Stimulated activated CD4-positive, alpha-beta T cell treated with anti-CD3 and anti-CD28 coated beads, Interleukin-15, amount 100 ng/mL, for 24 hours (primary cell): ENCODE measurements at places on chromosomes 1 and 21.

- DNase-seq = no peak
Measured at GRCh38 chr1:93537396-93537795, 89.5 kb downstream of the FNBP1L start.

- DNase-seq = no peak
Measured at GRCh38 chr1:157348538-157349480, 203.5 kb downstream of the FCRL5 start.

- no peak for DNase-seq
Measured at GRCh38 chr1:230286166-230286889, 139.8 kb downstream of the PGBD5 start.

- DNase-seq = no peak
Measured at GRCh38 chr21:45040157-45040711, 34.1 kb upstream of the ADARB1 start.

- DNase-seq = no peak
Measured at GRCh38 chr1:208108646-208109330, 135.4 kb downstream of the PLXNA2 start.

GRCh38 chr1:25066256-25066655 lies 136.2 kb upstream of the RUNX3 start:
- no peak for DNase-seq

- no peak for DNase-seq
Measured at GRCh38 chr21:46619846-46620245, 15.0 kb upstream of the S100B start.

DNA sequence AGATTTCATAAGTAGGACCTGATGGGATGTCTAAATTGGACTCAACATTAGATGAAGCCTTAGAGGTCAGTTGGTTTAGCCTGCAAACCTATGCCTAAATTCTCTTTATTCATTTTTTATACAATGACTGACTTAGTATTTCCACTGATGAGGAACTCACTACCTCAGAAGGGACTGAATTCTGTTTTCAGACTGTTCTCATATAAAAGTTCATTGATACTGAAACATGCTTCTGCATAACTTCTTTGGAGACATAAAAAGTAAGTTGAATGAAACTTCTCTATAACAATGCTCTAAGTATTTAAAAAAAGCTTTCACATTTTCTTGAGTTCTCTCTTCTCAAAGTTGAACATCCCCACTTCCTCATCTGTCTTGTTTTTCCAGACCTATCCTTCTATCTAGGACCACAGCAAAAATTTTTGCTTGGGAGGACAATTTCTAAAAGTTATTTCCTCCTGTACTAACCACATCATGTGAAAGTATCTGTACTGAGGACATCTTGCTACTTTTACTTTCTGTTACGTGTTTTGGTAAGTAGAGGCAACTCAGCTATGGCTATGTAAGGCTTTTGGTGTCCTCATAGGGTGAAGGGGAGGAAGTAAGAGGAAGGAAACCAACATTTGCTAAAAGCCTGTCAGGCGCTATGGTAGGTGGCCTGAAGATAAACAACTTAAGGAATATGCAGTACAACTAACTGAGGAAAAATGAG lies 64.1 kb downstream of the USP24 start:
- DNase-seq = no peak

GRCh38 chr1:5988596-5989285 lies 3.5 kb downstream of the NPHP4 start:
- no peak for DNase-seq

DNA sequence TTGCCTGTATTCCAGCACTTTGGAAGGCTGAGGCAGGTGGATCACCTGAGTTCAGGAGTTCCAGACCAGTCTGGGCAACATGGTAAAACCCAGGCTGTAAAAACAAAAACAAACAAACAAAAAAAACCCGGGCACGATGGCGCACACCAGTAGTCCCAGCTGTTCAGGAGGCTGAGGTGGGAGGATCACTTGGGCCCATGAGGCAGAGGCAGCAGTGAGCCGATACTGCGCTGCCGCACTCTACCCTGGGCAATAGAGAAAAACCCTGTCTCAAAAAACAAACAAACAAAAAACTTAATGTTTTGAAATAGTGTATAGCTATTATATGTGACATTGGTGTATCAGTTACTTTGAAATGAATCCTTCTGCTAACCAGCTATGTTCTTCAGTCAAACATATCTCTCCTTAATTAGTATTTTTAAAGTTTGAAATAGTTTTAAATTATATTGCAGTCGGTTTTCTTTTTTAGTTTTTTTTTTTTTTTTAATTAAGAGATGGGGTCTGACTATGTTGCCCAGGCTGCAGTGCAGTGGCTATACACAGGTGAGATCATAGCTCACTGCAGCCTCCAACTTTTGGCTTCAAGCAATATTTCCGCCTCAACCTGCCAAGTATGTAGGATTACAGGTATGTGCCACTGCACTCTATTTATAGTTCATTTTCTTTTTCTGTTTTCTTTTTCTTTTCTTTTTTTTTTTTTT lies 11.3 kb downstream of the SPEN start:
- DNase-seq = no peak
